ENCODE measurements at places on chromosomes 3 and 15.
A peak's percentile ranks its signal among the peaks of the same experiment; 100 is the strongest.

DNA sequence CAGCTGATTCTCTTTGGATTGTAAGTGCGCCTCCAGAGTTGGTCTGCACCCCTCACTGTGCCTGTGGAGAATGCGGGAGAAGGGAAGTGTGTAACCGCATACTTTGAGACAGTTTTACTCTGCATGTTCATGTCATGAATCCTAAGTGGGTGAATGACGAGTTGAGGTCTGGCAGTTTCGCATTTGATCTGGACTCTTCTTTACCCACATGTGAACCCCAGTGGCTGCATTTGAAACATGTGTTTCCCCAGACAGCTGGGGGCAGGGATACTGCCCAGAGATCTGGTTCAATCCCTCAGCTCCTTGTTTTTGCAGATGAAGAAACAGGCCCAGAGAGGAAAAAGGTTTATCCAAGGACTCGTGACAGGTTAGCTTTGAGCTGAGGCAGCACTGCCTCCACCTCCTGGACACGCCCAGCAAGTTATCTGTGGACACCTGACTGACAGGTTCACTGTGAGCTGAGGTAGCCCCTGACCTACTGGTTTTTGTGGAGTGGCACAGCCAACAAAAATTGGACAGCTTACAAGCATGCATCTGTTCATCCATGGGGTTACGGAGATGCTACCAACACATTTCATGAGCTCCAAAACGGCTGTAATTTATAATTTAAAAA lies 207.3 kb downstream of the XXYLT1 start:
- DNase-seq = no peak

- DNase-seq = no peak
Observed at GRCh38 chr3:48505968-48506504, 2.1 kb upstream of the SHISA5 start.

DNA sequence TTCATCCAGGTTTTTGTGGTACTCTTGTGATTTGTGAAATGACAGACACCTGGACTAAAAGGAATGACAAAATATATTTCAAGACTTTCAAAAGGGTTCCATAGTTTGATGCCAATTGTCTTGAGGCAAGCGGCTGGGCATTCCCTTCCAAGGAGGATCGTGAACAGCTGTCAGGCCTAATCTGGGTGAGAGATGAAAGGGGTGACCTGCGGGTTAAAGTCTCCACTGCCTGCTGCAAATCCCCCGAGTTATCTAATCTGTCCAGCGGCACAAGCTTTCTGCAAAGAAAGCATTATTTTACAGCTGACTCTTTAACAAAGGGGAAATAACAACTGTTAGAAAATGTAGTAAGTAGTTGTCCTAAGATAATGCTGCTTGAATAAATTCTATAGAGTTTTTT lies 128.7 kb upstream of the MB21D2 start:
- DNase-seq = no peak

DNA sequence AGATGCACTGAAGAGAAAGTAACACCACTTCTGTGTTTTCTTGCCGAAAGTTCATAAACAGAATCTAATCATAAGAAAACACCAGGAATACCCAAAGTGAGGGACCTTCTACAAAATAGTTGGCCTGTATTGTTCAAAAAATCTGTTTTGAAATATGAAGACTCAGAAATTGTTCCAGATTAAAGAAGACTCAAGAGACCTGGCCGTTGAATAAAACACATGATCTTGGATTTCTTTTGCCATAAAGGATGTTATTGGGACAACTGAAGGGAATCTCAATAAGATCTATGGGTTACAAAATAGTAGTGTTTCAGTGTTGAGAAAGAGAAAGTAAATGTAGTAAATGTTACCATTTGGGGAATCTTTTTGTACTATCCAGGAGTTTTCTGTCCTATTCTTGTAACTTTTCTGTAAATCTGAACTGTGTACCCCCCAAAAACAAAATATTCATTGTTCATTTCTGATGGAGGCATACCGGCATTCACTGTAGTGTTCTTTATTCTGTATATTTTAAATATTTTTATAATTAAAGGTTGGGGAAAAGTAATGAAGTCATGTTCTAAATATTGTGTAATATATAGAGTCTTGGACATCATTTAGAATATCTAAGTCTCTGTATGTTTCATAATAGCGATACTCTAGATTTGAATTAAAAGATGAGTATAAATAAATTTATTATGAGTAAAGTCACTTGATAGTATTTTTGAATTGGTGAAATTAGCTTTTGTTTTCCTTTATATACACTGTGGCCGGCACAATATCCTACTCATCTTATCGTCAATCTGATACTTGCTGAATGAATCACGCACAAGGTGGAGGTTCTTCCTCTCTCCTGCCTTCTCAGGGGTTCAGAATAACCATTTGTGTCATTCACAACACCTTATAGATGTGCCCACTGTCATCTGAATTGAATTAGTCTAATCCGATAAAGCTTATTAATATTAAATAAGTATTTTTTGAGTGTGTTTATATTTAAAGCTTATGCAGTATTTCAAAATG lies 66.7 kb downstream of the TRAK1 start:
- no peak for DNase-seq

DNA sequence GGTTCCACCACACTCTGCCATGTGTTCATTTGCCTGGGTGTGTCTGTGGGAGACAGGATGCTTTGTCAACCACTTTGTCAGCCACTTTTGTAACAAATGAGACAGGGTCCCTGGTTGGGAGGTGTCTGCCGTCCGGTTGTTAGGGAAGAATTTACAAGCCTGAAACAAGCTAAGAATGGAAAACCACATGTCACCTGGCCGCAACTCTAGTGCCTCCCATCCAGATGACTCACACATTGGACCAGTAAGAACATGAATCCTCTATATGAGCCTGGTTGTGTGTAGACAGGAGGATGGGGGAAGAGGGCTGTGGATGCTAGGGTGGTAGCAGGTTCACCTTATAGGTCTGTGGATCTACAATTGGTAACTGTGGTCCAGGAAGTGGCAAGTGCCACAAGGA lies 335.3 kb downstream of the CLSTN2 start:
- DNase-seq = peak; percentile 18

DNA sequence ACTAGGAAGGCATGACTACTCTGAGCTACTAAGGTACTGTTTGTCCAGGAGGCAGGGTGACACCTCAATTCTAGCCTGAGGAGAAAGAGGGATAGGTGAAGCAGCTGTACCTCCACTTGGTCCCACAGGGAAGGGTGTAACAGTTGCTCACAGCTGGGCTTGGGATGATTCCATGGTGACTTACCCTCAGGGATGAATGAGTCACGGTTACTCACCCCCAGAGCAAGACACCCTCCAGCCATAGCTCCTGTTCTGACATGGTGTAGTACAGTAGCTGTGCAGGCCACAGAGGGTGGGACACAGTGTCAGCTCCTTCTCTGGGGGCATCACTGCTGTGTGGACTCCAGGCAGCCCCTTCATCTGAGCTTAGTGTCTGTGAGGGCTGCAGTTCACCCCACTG lies 868.6 kb upstream of the SEMA6D start:
- peak; percentile 4 for DNase-seq

- no peak for DNase-seq
Observed at GRCh38 chr3:167899093-167899492, 163.6 kb downstream of the SERPINI1 start.

GRCh38 chr15:94670438-94671034 lies 439.2 kb downstream of the MCTP2 start:
- DNase-seq = peak; percentile 49

- DNase-seq = peak; percentile 14
Observed at GRCh38 chr3:32410367-32411246, 19.0 kb downstream of the CMTM7 start.

DNA sequence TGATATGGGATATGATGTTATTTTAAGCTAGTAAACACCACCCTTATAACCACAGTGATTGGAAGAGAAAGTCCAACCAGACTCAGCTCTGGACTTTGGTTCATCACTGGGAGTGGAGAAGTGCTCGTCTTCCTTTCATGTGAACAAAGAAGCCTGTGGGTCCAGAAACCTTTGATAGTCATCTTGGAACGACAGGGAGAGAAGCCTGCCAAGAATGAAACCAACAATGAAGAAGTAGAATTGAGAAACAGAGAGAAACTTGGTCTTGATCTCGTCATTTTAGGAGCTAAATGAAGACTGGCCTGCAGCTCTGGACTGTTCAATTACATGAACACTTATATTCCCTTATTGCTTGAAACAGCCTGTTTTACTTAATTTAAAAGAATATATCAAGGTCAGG lies 13.1 kb upstream of the SLC35G2 start:
- no peak for DNase-seq

- DNase-seq = no peak
Observed at GRCh38 chr15:84889991-84890669, 5.7 kb downstream of the SLC28A1 start.

DNA sequence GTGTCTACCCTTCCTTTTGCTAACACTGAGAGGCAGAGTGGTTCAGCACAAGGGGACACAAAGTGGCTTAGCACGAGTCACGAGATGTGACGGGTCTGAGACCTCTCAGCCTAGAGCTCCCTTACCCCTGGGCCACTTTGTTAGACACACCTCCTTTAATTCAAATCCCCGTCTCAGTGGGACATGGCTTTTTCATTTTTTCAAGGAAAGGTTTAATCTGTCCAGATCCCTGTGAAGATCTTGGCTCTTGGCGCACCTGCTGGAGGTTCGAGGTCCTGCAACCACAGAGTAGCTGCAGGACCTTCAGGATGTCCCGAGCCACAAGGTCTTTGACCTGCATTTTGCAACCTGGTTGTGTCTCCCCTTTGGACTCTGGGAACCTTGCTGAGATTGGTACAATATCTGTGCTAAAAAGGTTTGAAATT lies 52.0 kb downstream of the LPP start:
- DNase-seq = no peak

DNA sequence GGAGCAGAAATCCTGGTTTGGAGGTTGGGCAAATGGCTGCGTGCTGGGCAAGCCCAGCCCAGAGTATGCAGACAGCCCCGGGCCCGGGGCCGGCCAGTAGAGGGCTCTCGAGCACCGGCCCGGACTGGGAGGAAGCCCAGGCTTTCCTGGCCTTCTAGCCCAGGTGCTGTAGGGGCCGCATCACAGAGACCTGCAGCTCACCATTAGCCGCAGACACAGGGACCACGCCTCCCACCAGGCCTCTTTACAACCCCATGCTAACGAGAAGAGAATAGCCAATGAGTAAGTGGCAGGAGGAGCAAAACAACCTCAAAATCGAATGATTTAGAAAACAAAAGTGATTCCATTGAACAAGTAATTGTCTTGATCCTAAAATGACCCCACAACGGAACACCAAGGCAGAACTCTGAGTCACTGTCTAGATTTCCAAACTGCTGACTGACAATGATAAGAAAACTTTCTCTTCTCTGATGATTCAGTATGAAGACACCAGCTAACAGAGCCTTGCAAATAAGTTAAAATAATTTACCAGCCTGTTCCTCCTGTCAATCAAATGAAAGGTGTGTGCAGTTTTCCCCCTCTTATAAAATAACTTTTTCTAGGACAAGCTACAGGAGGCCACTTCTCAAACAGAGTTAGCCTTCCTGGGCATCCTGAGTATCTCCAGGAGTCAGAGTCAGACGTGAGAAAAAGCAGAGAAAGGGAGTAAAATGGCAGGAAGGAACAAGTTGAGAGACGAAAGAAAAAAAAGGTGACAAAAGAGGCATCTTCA lies 102.2 kb downstream of the DGKG start:
- DNase-seq = peak; percentile 71

- peak; percentile 38 for DNase-seq
Observed at GRCh38 chr3:40382617-40382979, 4.4 kb upstream of the ENTPD3 start.

- no peak for DNase-seq
Observed at GRCh38 chr15:48868023-48868422, 9.9 kb upstream of the EID1 start.

DNA sequence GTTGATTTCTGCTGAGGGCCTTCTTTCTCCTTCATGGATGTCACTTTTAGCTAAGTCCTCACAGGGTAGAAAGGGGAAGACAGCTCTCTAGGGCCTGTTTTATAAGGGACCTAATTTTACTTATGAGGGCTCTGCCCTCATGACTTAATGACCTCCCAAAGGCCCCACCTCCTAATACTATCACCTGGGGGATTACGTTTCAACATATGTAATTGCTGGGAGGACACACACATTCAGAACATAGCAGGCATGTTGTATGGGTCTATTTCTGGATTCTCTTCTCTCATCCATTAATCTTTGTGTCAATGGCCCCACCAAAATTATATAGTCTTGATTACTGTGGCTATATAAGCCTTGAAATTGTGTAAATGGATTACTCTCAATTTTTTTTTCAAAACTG lies 255.0 kb downstream of the CLSTN2 start:
- no peak for DNase-seq

DNA sequence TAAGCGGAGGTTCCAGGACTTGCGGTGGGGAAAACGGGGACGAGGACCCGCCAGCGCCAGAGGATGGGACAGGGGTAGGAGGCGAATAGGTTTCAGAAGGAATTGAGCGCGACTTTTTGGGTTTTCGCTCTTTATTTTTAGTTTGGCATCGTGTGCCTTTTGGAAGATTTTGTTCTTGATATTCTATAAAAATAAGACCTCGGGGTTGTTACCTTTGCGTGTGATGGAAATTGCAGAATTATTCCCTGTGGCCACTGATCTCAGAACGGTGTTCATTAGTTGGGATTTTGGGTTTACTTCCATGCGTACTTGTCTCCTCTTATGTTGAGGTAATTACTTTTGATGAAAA lies 453 bp upstream of the CCDC14 start:
- no peak for DNase-seq

- peak; percentile 85 for DNase-seq
Observed at GRCh38 chr3:123818921-123819429, 65.2 kb downstream of the MYLK start.

- peak; percentile 64 for DNase-seq
Observed at GRCh38 chr3:192812743-192813383, 85.5 kb upstream of the FGF12 start.

DNA sequence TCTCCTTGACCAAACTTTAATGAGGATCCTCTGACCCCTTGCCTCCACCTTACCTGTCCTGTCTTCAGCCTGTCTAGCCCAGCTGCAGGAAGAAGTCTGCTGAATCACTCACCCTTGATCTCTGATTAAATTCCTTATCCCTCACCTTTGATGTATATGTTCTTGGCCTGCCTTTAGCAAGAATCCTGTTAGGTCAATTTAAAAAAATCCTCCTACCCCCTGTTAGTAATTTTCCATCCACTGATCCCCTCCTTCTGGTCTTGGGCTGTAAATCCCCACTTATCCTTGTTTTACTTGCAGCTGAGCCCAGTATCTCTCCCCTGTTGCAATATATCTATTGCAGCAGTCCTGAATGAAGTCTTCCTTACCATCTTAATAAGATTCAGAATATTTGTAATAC lies 39.0 kb downstream of the MYH15 start:
- DNase-seq = peak; percentile 11

- no peak for DNase-seq
Observed at GRCh38 chr3:164577667-164578210, 500.6 kb downstream of the SI start.

DNA sequence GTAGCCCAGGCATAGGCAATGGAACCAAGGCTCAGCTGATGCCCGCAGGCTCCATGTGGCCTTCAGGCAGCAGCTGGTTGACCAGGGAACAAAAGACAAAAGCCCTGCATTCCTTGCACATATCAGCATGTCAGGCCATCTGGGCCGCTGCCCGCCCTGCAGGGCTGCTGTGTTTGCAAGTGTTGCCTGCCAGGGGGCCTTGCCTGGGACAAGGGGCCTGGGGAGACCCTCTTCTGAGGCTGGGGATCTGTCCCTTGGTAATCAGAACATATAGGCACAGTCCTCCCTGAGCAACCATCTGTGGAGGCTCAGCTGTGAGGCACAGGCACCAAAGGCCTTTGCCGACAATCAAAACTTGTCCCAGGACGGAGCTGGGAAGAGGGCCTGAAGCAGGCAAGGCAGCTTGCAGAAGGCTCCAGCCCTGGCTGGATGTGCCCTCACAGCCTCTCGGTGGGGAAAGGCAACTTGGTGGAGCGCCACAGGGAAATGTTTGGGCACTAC lies 138.2 kb downstream of the TPRA1 start:
- DNase-seq = peak; percentile 12

- DNase-seq = no peak
Observed at GRCh38 chr15:68410466-68411342, 21.3 kb downstream of the ITGA11 start.

Measured in RPMI7951 (cell line).